Activated T-cell treated with anti-CD3 and anti-CD28 coated beads for 24 hours (primary cell): ENCODE measurements at places on chromosomes 7 and 10.

- DNase-seq = no peak
These were observed 190.4 kb upstream of the AGK start for GRCh38 chr7:141360803-141361202.

GRCh38 chr7:41917-42565 is 150.3 kb upstream of the FAM20C start:
- DNase-seq = no peak

DNA sequence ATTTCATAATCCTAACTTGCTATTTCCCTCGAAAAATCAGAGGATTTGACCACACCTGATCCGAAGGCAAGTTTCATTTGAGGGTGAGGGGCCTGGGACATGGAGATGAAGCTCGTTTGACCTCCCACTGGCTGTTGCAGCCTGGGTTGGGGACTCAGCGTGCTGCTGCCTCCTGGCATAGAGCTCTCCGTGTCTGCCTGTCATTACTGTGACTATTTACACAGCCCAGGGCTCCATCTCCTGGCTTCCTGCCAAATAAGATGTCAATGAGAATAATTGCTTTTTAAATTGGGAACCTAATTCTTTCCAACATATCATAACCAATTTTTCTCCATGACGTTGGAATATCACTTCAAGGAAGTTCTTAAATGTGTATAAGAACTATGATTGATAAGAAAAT is 139.3 kb upstream of the COBL start:
- DNase-seq = no peak

- no peak for DNase-seq
These were observed at the start of gene ARID5B for GRCh38 chr10:61900829-61901792. Gene ARID5B (plus strand): TSS chr10:61901699. CDS start chr10:61901710, 11 bp downstream.

- no peak for DNase-seq
These were observed 5.3 kb upstream of the ZNRF2 start for GRCh38 chr7:30278849-30279652.

GRCh38 chr10:21293518-21294356 is 231.7 kb downstream of the SKIDA1 start:
- no peak for DNase-seq

- no peak for DNase-seq
These were observed 77.5 kb upstream of the PDE1C start for GRCh38 chr7:32147546-32148268.

DNA sequence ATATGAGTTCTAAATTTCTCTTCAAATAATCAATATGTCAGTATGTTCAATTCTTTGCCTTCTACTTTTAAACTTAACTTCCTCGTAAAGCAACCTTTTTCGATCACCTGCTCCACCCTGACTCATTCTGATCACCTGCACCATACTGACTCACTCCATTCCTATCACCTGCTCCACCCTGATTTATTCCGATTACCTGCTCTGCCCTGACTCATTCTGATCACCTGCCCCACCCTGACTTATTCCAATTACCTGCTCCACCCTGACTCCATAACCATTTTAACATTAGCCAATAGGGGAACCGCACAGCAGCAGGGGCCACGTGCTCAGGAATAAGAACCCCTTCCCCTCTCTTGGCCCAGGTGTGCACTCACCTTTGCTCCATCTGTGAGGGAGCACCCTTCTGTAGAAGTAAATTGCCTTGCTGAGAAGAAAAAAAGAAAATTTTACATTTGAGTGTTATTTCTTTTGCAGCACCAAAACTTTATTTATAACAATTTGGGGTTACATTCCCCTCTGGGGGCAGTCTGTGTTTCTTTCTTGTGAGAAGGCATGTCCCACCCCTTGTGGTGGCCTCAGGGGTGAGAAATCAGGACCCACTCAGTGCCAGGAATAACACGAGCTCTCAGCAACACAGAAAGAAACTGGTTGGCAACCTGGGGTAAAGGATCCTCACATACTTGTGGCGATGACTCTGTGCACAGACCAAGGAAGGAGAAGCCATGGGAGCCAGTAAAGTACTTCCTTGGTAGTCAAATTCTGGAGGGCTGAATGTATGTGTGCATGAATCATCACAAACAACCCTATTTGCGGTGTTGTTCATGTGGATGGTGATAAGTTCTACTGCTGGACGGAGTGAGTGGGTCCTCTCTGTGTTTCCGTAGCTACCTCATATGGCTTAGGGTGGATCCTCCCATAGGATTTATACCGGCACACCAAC is 29.4 kb upstream of the PPP1R9A start:
- no peak for DNase-seq

DNA sequence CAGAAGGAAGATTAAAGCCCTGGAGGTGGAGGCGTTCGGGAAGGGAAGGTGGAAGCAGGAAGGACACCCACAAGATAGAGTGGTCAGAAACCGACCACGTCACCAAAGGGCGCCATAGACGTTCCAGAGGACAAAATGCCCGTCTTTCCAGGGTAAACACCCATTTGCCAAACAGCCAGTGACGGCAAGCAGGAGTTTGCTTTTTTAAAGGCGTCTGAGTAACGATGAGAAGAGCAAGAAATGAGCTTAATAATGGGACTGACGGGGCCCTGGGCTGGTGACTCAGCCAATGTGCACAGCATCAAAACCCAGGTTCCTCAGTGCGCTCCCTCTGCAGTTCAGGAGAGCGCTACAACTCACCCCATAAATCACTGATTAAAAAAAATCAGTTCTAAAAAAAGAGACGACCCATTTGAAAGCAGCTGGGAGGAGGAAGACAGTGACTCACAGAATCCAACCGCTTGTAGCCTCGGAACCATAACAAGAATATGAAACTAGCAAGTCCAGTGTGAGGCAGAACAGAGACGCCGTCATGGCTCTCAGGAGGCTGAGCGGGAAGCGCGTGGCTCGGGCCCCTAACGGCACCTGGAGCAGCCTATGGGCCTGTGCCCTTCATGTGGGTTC is 5.9 kb downstream of the DIP2C start:
- no peak for DNase-seq

DNA sequence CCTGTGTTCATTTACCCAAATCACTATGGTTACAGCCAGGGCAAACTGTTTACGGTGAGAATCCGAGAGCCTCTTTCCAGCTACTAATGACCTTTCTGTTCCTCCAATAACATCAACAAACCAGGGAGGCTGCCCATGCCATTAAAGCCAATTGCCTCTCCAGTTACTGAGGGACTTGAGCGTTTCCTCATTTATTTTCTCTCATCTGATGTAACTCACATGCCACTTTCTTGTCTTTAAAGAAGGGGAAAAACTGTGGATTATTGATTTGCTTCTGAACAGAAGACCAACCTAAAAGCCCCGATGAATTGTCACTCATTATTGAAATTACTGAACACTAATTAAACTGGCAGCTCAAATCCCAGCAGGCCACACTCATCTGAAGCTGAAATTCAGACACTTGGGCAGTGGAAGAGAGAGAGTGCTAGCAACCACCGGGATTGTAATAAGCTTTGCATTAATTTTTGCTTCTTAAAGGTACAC is 595.8 kb upstream of the MKI67 start:
- DNase-seq = no peak

DNA sequence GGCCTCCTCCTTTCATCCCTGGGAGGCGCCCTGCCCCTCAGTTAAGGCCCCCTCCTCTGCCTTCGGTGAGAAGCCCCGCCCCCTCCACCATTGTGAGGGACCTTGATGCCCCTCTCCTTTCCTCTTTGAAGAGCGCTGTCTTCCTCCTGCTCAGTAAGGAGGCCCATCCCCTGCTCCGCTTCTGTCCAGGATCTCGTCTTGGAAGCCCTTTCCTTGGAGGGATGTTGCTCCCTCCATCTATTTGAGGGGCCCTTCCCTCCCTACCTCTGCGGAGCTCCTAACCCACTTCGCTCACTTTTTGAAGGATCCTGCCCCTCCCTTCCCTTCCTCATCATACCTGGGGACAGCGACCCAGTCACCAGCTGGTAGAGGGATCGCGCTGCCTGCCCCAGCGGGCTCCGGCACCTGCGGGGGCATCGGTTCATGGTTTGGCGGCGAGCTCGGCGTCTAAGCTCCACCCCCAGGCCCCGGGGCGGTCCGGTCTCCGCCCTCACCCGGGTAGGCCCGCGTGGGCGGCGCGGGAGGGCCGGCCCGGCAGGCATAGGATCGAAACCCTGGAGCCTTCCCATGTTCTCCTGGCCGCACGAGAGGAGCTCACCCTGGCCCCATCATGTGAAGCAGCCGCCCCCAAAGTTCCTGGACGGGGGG is 4.1 kb downstream of the KCNIP2 start:
- DNase-seq = no peak

DNA sequence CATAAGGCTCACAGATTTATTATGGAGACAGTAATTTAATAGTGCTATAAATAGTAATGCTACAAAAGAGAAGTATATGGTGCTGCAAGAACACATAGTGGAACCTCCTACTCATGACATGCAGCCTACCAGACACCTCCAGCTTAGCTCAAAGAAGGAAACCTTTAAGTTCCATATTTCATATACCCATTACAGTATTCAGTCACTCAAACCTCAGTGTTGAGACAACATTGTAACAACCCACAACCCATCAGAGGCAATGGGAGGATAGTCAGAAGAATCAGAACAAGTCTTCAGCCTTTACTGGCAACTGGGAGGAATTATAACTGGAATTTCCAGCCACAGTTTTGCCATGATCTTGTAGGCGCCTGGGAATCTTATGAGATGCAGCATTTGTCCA is 186.3 kb upstream of the VSTM2A start:
- no peak for DNase-seq

DNA sequence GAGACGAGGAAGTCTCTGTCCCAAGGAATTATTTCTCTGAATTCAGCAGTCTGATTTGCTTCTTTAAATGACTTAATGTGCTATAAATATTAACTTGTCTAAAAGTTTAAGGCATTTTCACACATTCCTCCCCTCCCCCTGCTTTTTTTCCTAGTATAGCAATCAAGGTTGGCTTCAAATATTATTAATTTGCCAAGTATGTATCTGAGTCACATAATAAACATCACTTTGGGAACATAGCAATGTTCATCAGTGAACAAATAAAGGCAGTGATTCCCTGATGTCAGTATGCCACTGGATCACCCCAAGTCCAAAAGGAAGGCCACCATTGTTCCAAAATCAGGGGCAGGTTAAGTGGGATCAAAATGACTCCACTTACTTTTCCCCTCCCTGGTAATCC is 40.5 kb downstream of the PDE6C start:
- no peak for DNase-seq

GRCh38 chr10:131642966-131643365 is 257.8 kb upstream of the PPP2R2D start:
- no peak for DNase-seq

GRCh38 chr10:82176587-82176986 is 301.6 kb downstream of the NRG3 start:
- DNase-seq = no peak

GRCh38 chr7:101916041-101916800 is 98.8 kb downstream of the CUX1 start:
- no peak for DNase-seq

GRCh38 chr7:78473021-78473420 is 674.4 kb downstream of the PHTF2 start:
- DNase-seq = no peak

GRCh38 chr10:114684084-114684821 is 26.2 kb upstream of the ABLIM1 start:
- DNase-seq = no peak

GRCh38 chr7:84855758-84856157 is 331.1 kb downstream of the SEMA3D start:
- no peak for DNase-seq

DNA sequence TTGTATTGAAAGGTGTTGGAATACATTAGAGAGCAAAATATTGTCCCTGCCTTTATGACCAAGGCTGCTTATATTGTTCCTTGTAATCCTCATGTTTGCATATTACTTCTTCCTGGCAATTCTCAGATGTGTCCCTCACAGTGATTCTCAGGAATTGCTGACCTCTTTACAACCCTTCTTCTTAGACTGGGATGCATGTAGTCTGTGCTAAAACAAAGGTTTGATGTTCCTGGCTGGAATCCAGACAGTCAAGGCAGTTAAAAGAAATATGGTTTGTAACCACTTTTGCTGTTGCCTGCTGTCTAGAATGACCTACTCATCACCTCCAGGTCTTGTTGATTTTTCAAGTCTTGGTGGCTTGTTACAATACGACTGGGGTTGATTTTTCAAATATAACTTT is 367.6 kb downstream of the HGF start:
- no peak for DNase-seq

DNA sequence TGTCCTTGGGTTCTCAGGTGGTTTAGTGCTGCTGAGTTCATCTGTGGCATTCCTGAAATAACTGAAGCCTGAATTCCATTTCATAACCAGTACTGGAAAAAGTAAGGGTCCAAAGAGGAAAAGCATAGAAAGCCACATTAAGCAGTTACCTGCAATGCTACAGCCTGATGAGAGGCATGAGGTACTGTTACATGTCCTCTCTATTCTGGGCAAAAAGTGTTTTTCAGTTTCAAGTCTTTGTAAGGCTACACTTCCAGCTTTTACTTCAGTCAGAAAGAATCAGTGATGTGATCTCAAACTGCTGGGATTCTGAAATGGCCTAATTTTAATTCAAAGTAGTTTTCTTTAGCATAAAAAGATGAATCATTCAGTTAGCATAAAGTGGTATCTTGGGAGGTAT is 369.5 kb downstream of the PHF14 start:
- no peak for DNase-seq

DNA sequence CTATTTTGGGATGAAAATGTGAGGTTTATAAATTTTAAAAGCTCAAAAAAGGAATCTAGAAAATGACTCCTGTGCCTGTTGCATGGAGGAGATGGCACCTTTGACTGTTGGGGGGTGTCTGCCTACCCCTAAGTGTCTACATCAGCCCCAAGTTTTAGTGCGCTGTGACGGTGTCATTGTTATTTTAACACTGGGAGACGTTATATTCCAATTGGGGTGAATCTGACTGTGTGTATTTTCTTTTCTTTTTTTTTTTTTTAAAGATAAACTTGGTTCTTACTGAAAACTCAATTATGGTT is 517 bp downstream of the SRGN start:
- DNase-seq = no peak

- DNase-seq = no peak
These were observed 129.8 kb downstream of the CUBN start for GRCh38 chr10:16999665-17000451.

DNA sequence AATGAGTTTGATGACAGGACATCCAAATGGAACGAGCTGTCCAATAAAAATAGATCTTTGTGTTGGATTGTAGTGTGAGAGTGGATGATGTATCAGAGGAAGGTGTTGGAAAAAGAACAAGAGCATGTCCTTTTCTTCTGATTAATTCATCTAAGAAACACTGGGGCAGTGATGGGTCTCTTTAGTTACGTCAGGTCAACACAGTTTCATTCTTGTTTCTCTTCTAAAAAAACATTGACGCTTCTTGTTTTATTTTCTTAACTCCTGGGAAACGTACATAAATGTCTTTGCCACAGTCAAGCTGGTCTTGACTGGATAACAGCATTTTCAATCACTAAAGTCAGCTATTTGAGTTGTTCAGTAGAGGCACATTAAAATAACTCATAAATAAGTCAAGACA is 67.0 kb downstream of the PPP1R9A start:
- no peak for DNase-seq
